DND-41 (cell line): ENCODE measurements at places on chromosomes 4 and X.

- peak; percentile 29 for DNase-seq
Observed at GRCh38 chrX:119790977-119791436, 423 bp downstream of the RPL39 start.

- no peak for DNase-seq
Observed at GRCh38 chr4:71275570-71275969, 63.2 kb upstream of the SLC4A4 start.

GRCh38 chr4:110614173-110614963, 8.5 kb downstream of the PITX2 start:
- DNase-seq: no peak

DNA sequence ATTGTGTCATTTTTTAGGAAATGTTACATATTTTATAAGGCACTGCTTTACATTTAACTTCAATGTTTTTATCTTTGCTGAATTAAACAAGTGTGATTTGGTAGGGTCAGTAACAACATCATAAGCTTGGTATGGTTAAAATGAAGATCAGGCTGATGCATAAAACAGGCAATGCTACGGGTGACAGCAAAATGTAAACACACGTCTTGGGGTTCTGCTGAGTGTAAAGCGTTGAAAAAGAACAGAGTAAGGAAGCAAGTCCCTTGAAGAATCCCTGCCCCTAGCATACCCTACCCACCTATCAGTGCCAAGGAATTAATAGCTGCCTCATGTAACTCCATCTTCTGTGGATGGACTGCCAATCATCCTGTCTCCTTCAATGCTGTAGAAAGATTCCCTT, 157.0 kb downstream of the CBLL2 start:
- DNase-seq: no peak

GRCh38 chrX:13536551-13536950, 32.9 kb upstream of the EGFL6 start:
- DNase-seq: no peak

DNA sequence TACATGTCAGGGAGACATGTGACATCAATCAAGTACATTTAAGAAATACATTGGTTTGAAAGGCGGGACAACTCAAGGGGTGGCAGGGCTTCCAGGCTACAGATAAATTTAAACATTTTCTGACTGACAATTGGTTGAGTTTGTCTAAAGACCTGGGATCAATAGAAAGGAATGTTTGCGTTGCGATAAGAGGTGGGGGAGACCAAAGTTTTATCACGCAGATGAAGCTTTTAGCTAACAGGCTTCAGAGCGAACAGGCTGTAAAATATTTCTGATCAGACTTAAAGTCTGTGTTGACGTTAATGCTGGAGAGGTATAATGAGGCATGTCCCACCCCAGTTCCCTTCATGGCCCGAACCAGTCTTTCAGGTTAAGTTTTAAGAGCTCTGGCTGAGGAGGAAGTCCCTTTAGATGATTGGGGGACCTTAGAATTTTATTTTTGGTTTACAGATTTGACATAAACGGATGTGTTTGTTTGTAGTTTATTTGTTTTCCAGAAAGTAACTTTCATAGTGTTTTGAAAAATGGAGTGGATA, 346.7 kb upstream of the RASGEF1B start:
- DNase-seq: no peak
